ENCODE measurements at places on chromosomes 3 and 15. TPM values are rescaled to one million over a fixed set of nuclear protein-coding genes. Genes with fewer than 3 reads are reported as not detected.

Gene FBN1
- 20.9 TPM for total RNA-seq

Gene GPR156
- total RNA-seq: 4.2 TPM

Gene LRRIQ4
- total RNA-seq: 0.49 TPM

Gene TEX55
- total RNA-seq: not detected

Gene SLC9C1
- total RNA-seq: 0.25 TPM

Gene TCF12
- 110 TPM for total RNA-seq

Gene PARP15
- total RNA-seq: 0.49 TPM

Gene NR1I2
- 0.74 TPM for total RNA-seq

Gene MOBP
- total RNA-seq: 0.25 TPM

Gene ULK3
- 33.7 TPM for total RNA-seq

Gene TRPC1
- total RNA-seq: 102 TPM

Gene HTR3E
- not detected for total RNA-seq

Gene WDR93
- 0.25 TPM for total RNA-seq

Gene FHIT
- 2.0 TPM for total RNA-seq

Gene AHSG
- total RNA-seq: not detected

Gene MYNN
- 30.2 TPM for total RNA-seq

Gene BLM
- total RNA-seq: 4.2 TPM

Gene COX17
- total RNA-seq: 12.3 TPM

Gene BCL2A1
- total RNA-seq: 0.49 TPM

Gene IL20RB
- total RNA-seq: 0.25 TPM

Gene BFSP2
- 0.25 TPM for total RNA-seq

Gene PRR20G
- total RNA-seq: not detected

Gene RTP1
- total RNA-seq: 0.25 TPM

Gene DUOX1
- total RNA-seq: not detected

Gene C3orf49
- total RNA-seq: not detected

Gene SAXO2
- 4.7 TPM for total RNA-seq

Gene GOLGA8S
- total RNA-seq: under 0.01 TPM

Gene ZNF148
- total RNA-seq: 67.9 TPM

Gene MLF1
- total RNA-seq: 18.7 TPM

Gene SAMMSON
- total RNA-seq: not detected

Gene DIPK2A
- 30.5 TPM for total RNA-seq

Gene PROS1
- total RNA-seq: 7.6 TPM

Gene CD96
- total RNA-seq: 0.25 TPM

Gene SERF2
- total RNA-seq: 43.0 TPM

Gene KPNA4
- 29.0 TPM for total RNA-seq

Gene CD200R1
- total RNA-seq: 0.25 TPM

Gene UCN2
- total RNA-seq: not detected

Gene BNC1
- total RNA-seq: under 0.01 TPM

Gene ZPLD1
- total RNA-seq: under 0.01 TPM

Gene SUSD5
- total RNA-seq: 1.7 TPM

Gene TRPM1
- not detected for total RNA-seq
